ENCODE measurements at places on chromosomes 6 and 20.

- H3K27ac ChIP-seq: no peak overlapping the region
- H3K4me3 ChIP-seq: no peak overlapping the region
- no peaks in the 10 kb centered on the region for H3K36me3 ChIP-seq
- no peak for DNase-seq
- H3K27me3 ChIP-seq: peaks cover 40% of the 10 kb centered on the region
- H3K4me1 ChIP-seq: peaks cover 32% of the 10 kb centered on the region
Measured at GRCh38 chr6:13425270-13425873, 62.0 kb downstream of the GFOD1 start.

- H3K27me3 ChIP-seq: no peaks in the 10 kb centered on the region
- peaks cover 23% of the 10 kb centered on the region for H3K36me3 ChIP-seq
- no peak overlapping the region for H3K27ac ChIP-seq
Measured at GRCh38 chr20:58401162-58401561, 12.1 kb downstream of the VAPB start.

- H3K27me3 ChIP-seq: peaks cover 22% of the 10 kb centered on the region
- DNase-seq: no peak
- H3K27ac ChIP-seq: no peak overlapping the region
- no peaks in the 10 kb centered on the region for H3K36me3 ChIP-seq
- H3K4me3 ChIP-seq: no peak overlapping the region
- H3K4me1 ChIP-seq: peaks cover 13% of the 10 kb centered on the region
Measured at GRCh38 chr6:152632121-152632782, 4.9 kb downstream of the SYNE1 start.

DNA sequence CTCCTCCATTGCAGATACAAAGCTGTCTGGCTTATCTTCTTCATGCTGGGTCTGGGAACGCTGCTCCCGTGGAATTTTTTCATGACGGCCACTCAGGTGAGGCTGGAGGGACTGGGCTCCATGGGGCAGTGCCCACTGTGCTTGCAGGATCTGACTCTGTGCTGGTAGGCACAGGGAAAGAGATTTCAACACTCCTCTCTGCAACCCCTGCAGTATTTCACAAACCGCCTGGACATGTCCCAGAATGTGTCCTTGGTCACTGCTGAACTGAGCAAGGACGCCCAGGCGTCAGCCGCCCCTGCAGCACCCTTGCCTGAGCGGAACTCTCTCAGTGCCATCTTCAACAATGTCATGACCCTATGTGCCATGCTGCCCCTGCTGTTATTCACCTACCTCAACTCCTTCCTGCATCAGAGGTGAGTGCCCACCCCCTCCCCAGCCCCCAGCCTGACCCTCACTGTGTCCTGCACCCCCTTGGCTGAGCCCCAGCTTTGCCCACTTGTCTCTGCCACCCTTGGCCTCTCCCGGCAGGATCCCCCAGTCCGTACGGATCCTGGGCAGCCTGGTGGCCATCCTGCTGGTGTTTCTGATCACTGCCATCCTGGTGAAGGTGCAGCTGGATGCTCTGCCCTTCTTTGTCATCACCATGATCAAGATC, 6.1 kb downstream of the SLC29A1 start:
- peaks cover 14% of the 10 kb centered on the region for H3K4me1 ChIP-seq
- H3K36me3 ChIP-seq: peaks cover 5% of the 10 kb centered on the region
- no peak for DNase-seq
- no peak overlapping the region for H3K4me3 ChIP-seq

DNA sequence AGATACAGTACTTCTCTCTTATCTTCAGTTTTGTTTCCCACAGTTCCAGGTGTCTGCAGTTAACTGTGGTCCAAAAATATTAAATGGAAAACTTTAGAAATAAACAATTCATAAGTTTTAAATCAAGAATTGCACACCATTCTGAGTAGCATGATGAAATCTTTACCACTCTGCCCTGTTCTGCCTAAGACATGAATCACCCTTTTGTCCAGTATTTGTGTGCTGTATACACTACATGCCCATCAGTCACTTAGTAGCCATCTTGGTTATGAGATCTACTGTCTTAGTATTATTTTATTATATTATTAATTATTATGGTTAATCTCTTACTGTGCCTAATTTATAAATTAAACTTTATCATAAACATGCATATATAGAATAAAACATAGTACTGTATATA, 279.0 kb downstream of the OGFRL1 start:
- DNase-seq: no peak
- H3K4me3 ChIP-seq: no peak overlapping the region
- H3K4me1 ChIP-seq: no peaks in the 10 kb centered on the region
- H3K27me3 ChIP-seq: no peaks in the 10 kb centered on the region
- H3K27ac ChIP-seq: no peak overlapping the region

DNA sequence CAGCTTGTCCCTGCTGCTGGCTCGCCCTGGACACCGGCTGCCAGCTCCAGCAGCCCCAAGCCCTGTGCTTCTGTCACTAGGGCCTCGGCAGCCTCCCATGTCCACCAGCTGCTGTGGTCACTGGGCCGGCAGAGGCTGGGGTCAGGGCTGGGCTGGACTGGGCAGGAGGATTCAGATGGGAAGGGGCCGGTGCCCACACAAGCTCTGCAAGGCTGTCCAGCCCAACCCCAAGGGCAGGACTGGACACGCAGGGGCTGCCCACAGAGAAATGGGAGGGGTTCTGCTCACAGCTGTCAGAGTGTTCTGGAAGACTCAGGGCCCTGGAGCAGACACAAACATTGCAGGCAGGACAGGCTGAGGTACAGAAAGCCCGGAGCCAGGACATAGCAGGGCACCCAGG, 65.6 kb downstream of the ADNP start:
- no peaks in the 10 kb centered on the region for H3K4me1 ChIP-seq
- H3K4me3 ChIP-seq: no peak overlapping the region
- no peaks in the 10 kb centered on the region for H3K36me3 ChIP-seq

DNA sequence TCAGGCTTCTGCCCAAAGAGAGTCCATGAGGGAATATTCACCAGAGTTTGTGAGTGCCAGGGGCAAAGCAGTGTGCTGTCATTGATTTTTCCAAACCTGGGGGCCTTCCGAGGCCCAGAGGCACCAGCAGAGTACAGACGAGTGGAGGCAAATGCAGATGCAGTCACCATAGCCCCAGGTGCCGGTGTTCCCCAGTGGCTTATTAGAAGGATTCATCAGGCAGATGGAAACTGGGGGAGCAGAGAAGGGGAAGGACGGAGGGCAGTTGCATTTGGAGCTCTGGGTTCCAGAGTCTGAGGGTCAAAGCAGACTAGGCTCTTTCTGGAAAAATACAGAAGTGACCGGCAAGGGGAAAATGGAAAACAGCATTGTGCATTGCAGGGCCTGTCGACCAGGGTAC, 184.2 kb downstream of the ANKRD60 start:
- no peak overlapping the region for H3K4me3 ChIP-seq
- no peak for DNase-seq
- H3K36me3 ChIP-seq: no peaks in the 10 kb centered on the region
- H3K4me1 ChIP-seq: no peaks in the 10 kb centered on the region
- H3K27ac ChIP-seq: no peak overlapping the region

- no peak for DNase-seq
- peaks cover 70% of the 10 kb centered on the region for H3K27me3 ChIP-seq
- no peaks in the 10 kb centered on the region for H3K4me1 ChIP-seq
- H3K4me3 ChIP-seq: no peak overlapping the region
Measured at GRCh38 chr6:50849796-50850180, 31.1 kb downstream of the TFAP2B start.

- no peak overlapping the region for H3K27ac ChIP-seq
- no peaks in the 10 kb centered on the region for H3K27me3 ChIP-seq
- peak overlapping the region; percentile 42 for H3K4me3 ChIP-seq
- H3K36me3 ChIP-seq: peaks cover 40% of the 10 kb centered on the region
Measured at GRCh38 chr6:42987533-42988451, 3.4 kb downstream of the PPP2R5D start.

DNA sequence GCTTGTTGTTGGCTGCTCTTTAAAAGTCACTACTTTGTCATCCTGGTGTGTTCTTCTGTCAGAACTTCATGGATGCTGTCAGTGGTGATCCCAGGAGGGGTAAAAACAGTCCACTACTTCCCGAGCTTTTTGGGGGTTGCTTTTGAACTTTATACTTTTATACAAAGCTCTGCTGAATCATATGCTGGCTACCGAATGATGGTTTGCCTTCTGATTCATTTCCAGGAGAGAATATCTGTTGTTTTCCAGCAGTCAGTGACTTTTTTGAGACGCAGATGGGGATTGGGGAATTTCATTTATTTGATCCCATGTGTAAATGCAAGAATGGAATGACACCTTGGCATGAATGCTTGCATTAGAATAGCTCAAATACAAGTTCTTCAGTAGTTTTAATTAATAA, 32.7 kb upstream of the COL10A1 start:
- peaks cover 12% of the 10 kb centered on the region for H3K36me3 ChIP-seq
- H3K4me1 ChIP-seq: no peaks in the 10 kb centered on the region
- no peak for DNase-seq
- H3K27me3 ChIP-seq: no peaks in the 10 kb centered on the region
- H3K4me3 ChIP-seq: no peak overlapping the region

GRCh38 chr20:8018958-8019245, 659 bp downstream of the TMX4 start:
- no peaks in the 10 kb centered on the region for H3K27me3 ChIP-seq
- peak overlapping the region; percentile 84 for H3K4me3 ChIP-seq
- peaks cover 19% of the 10 kb centered on the region for H3K4me1 ChIP-seq

GRCh38 chr6:42239736-42240375, 22.2 kb upstream of the MRPS10 start:
- no peaks in the 10 kb centered on the region for H3K4me1 ChIP-seq
- no peaks in the 10 kb centered on the region for H3K27me3 ChIP-seq
- H3K27ac ChIP-seq: no peak overlapping the region
- no peak for DNase-seq
- peaks cover 10% of the 10 kb centered on the region for H3K36me3 ChIP-seq

DNA sequence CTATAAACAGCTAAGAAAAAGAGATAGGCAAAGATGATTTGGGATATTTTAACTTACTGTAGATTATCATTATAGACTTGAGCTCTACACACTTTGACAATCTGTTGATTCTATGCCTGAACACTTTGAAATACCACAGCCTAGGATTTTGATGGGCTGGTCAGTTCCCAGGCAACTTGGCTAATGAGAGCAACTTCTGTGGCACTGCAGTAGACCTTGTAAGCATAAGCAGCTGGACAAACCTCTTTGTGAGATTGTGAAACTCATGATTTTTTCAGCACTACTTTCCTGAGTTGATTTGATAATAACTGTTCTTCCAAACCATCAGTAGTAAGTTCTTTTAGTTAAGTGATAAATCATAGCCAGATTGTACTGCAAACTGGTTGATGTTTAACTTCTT, 27.1 kb upstream of the ELOVL5 start:
- no peak overlapping the region for H3K27ac ChIP-seq
- H3K36me3 ChIP-seq: no peaks in the 10 kb centered on the region
- H3K4me1 ChIP-seq: no peaks in the 10 kb centered on the region

DNA sequence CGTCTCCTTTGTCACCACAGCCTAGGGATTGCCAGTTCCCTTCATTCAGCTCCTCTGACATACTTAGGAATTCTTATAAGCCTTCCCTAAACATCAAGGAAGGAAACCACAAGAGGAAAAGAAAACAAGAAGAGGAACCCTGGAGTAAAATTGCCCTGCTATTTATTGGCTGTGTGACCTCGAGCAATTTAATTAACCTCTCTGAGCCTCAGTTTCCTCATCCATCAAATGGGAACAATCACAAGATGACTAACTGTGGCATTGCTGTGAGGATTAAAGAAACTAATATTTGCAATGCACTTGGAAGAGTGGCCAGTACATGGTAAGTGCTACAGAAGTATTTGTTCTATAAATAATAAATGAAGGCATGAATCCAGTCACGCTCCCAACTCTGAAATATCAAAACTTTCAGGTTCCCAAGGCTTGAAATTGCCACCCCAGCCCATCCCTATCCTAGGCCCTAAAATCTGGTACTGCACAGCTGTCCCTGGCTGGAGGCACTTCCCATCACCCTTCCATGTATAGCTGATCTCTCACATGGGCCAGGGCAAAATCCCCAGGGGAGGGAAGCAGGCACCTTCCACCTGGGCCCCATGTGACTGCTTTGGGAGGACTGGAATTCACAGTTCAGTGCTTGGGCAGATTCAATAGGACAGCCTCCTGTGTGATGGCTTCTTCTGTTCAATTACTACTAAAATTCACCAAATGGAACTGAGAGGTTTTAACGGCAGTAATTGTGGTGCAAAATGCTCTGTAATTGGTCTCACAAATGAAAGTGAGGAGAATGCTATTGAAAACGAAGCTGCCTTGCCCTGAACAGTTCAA, 78.0 kb upstream of the MAFB start:
- no peak overlapping the region for H3K4me3 ChIP-seq
- DNase-seq: no peak
- peaks cover 32% of the 10 kb centered on the region for H3K27me3 ChIP-seq
- H3K36me3 ChIP-seq: no peaks in the 10 kb centered on the region

DNA sequence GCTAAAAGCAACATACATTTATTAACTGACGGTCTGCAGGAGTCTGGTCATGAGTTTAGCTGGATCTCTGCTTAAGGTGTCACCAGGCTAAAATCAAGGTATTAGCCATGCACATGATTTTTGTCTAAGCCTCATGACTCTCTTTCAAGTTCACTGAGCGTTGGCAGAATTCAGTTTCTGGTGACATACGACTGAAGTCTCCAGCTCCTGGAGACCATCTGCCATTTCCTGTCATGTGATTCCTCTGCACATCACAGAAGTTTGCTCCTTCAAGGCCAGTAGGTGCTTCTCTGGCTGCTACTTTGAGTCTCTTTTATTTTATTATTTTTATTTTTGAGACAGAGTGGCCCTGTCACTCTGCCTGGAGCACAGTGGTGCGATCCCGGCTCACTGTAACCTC, 148.4 kb upstream of the EYA4 start:
- no peak overlapping the region for H3K4me3 ChIP-seq
- no peaks in the 10 kb centered on the region for H3K27me3 ChIP-seq
- no peaks in the 10 kb centered on the region for H3K4me1 ChIP-seq
- no peak for DNase-seq
- H3K27ac ChIP-seq: no peak overlapping the region
- H3K36me3 ChIP-seq: no peaks in the 10 kb centered on the region

All from activated naive CD4-positive, alpha-beta T cell treated with anti-CD3 and anti-CD28 coated beads, Interleukin-2, amount 10 ng/mL, durations not matched to agents 7 days and 5 days (primary cell).